Effector memory CD8-positive, alpha-beta T cell (primary cell): ENCODE measurements at places on chromosomes 2 and 18.

DNA sequence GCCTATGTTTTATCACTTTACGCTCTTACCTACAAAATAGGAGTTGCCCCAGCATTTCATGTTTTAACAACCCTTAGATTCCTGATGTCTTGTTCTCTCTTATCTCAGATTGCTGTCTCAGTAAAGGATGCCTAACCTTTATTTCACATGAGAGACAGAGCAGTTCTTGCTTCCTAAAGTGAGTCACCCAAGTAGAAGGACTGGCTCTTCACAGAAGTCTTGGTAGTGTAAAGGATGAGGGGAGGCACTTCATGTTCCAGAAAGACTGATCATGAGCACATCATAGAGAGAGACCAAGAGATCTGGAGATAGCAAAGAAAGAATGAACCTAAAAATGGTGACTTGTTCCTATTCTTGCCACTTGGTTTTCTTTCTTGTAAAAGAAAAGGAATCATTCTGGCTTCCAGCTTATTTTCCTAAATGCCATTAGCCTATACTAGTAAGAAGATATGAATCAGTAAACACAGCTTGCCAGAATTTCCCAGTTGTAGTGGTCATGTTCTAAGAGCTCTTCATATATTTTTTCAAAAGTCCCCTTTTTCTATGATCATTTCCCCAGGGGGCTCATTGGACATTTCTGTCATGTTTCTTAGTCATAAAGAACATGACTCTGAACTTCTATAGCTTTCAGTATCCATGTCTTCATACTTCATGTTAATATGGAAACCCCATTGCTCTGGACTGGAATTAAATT lies 54.9 kb downstream of the MAPRE2 start:
- DNase-seq, result no peak

DNA sequence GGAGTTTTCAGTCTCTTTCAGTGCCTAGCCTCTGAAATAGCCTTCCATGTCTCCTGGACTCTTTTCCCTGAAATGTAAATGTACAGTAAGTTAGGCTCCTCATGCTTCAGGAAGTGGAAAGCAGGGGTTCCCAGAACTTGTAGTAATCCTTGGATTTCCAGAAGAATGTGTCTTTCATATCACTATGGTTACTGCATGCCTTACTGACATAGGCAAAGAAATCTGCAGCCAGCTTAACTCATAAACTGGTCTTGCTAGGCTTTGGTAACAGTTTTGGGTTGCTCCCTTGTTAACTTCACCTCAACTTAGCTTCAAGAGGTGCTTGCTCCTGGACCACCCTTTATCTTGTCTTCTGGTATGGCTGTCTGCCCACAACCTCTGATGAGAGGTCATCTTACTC lies 686.8 kb upstream of the DDX18 start:
- DNase-seq, result no peak

GRCh38 chr2:197464175-197464574 lies 10.8 kb downstream of the COQ10B start:
- no peak for DNase-seq

DNA sequence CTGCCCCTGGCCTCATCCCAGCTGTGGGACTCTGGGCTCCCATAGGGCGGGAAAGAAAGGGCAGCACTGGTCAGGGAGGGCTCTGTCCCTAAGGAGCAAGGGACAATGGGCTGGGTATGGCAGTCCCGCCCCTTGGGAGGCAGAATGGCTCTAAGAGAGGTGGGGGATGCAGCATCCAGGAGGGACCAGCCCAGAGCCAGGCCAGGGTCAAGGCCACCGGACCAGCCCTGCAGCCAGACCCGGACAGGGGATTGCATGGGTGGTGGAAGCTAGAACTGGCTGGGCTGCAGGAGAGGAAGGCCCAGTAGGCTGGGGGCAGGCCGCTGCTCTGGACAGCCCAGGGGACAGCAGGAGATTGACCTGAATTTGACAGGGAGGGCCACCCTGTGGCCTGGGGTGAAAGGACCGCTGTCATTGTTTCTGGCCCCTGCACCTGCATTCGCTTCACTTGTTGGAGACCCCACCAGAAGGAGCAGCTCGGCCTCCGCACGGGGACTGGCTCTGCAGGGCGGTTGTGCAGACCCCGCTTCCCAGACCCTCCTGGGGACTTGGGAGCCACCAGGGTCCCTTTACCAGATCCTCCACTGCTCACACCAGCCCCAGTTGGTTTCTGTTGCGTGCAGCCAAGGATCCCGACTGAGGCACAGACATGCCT lies 14.6 kb downstream of the RAMP1 start:
- DNase-seq, result no peak

GRCh38 chr2:217800433-217801114 lies 202.2 kb downstream of the TNS1 start:
- DNase-seq, result no peak

DNA sequence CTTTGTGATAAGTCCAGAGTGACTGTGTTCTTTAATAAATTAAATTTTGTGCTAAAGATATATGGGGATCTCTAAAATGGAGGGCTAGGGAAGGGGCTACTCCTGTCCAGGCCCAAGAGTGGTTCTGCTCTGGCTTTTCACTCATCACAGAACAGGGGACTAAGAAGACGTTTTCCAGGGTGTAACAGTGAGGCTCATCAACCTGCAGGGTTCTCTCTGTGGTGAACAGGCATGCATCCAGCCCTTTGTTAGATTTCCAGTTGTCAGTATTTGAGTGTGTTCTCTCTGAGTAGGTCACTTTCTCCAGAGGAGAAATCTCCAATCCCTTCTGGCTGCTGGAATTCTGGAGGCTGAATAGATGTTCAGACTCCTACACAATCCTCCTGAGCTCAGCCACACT lies 408.9 kb downstream of the PLCL1 start:
- no peak for DNase-seq

- DNase-seq, result no peak
These were observed 26.4 kb upstream of the TDRD15 start for GRCh38 chr2:21097331-21097730.

DNA sequence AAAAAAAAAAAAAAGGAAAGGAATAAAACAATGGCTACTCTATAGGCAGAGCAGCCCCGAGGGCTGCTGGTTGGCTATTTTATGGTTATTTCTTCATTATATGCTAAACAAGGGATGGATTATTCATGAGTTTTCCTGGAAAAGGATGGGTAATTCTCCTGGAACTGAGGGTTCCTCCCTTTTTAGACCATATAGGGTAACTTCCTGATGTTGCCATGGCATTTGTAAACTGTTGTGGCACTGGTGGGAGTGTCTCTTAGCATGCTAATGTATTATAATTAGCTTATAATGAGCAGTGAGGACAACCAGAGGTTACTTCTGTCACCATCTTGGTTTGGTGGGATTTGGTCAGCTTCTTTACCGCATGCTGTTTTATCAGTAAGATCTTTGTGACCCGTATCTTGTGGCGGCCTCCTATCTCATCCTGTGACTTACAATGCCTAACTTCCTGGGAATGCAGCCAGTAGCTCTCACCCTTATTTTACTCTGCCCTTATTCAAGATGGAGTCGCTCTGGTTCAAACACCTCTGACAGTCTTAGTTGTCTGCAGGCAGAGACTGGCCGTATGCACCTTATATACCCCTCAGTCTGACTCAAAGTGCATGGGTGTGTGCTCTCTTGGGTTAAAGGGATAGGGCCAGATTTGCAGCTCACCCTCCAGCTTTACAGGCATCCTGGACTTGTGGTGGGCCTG lies 57.7 kb downstream of the HAUS1 start:
- no peak for DNase-seq

GRCh38 chr2:68371138-68371537 lies 6.1 kb downstream of the PLEK start:
- DNase-seq, result no peak

DNA sequence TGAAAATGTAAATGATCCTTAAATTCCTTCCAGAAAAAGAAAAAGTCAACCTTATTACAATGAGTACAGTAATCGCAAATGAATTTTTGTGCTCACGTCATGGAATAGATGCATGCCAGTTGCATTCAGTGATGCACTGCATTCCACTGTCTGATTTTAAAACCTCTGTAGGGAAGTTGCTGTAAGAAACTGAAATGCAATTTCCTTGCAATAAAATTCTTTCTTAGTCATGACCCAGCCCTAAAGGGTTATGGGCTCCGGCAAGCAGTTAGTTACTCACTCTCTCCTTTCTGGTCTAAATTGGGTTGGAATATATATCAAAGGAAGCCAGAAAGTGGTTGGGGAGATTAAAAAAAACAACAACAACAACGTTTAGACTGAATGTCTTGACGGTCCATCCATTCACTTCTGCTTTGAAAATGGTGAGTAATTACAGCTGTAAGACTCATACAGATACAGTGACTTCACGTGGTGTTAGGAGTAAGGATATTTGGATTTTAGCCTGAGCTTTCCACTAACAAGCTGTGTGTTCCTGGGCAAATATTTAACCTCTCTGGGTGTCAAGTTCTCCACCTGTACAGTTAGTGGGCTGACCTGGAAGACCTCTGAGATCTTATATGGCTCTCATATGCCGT lies 8.6 kb upstream of the RND3 start:
- no peak for DNase-seq

DNA sequence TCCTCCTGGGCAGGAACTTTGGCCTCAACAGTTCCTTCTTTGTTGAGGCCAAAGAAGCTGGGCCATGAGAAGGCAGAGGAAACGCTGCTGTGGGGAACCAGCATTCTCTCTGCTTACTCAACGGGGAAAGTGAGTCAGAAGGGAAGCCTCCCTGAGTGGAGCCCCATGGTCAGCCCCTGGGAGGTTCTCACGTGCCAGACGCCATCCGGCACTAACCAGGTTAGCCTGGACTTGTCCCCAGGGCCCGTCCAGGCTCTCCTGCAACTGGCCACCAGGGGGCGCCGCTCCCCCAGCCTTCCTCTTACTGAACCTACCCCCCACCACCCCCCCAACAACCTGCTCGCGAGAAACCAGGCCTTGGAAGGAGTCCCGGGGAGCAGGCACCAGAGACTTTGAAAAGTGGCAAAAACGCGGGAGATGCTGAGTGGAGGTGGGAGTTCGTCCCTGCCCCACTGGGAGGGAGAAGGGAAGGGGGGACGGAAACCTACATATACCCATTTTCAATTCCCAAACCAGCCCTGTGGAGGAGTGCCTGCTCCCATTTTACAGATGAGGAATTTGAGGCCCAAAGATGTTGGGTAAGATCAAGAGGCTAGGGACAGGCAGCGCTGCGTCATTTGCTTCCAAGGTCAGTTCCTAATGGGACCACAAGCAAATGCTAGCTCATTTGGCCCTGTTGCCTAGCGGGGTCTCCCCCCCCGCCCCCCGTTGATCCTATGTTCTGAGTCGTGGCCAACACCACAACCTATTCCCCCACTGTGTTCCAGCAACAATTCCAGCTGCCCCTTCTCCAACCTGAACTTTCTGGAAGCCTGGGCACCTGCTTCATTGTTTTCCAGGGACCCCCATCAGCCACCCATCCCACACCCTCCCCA lies 20.0 kb downstream of the TEX44 start:
- DNase-seq, result peak; percentile 85

- no peak for DNase-seq
These were observed 425.4 kb upstream of the TRIB2 start for GRCh38 chr2:12291303-12291702.

DNA sequence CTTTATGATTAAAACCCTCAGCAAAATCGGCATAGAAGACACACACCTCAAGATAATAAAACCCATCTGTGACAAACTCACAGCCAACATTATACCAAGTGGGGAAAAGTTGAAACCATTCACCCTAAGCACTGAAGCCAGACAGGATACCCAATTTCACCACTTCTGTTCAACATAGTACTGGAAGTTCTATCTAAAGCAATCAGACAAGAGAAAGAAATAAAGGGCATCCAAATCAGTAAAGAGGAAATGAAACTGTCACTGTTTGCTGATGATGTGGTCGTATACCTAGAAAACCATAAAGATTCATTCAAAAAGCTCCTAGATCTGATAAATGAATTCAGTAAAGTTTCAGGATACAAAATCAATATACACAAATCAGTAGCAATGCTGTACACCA lies 16.4 kb upstream of the RPRD1A start:
- DNase-seq, result no peak

DNA sequence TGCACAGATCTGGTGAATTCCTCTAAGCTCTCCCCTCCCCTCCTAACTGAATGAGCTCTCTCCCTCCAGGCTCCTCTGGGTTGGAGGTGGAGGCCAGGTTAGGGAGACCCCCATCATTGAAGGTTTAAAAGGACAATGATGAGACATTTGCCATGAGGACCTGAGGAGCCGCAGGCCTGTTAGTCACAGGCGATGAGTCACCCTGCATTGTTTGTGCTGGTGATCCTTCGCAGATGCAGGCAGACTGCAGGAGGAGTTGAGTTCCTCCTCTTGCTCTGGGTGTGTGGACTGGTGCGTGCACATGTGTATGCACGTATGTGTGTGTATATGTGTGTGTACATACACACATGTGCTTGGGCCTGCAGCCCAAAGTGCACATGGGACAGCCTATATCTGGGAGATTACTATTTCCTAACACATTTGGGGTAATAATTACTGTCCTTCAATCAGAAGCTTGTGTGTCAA lies 42.0 kb downstream of the MCFD2 start:
- no peak for DNase-seq

DNA sequence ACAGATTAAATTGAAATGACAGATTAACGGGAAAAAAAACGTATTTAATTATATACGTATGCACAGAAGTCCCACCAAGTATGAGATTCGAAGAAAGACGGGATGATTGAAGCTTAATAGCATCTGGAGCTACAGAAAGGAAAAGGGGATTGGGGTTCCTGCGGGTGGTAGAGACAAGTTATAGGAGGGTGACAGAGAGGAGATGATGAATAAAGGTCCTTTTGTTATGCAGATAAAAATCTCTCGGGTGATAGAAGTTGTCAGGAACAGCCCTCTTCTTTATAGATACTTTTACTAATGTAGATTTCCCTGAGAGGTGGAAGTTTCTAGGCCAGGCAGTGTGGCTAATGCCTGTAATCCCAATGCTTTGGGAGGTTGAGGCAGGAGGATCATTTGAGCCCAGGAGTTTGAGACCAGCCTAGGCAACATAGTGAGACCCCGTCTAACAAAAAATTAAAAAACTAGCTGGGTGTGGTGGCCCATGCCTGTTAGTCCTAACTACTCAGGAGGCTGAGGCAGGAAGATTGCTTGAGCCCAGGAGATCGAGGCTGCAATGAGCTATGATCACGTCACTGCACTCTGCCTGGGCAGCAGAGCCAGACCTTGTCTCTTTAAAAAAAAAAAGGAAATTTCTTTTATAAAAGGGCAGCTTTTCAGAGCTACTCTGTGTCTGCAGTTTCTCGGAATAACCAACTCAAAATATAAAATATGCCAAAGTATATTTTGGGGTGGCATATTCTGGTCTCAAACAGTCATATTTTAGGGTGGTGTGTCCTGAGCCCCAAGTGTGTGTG lies 113.0 kb downstream of the STPG4 start:
- no peak for DNase-seq

- DNase-seq, result no peak
These were observed 60.9 kb upstream of the IL1R1 start for GRCh38 chr2:102081606-102082005.
